Right cardiac atrium (tissue), 5 donors: ENCODE measurements at places on chromosomes 7 and 10. TPM values are rescaled to one million over a fixed set of nuclear protein-coding genes. Genes with fewer than 3 reads are reported as not detected.
A peak's percentile ranks its signal among the peaks of the same experiment; 100 is the strongest.

Gene SLC13A4
- 0.41 TPM for total RNA-seq

DNA sequence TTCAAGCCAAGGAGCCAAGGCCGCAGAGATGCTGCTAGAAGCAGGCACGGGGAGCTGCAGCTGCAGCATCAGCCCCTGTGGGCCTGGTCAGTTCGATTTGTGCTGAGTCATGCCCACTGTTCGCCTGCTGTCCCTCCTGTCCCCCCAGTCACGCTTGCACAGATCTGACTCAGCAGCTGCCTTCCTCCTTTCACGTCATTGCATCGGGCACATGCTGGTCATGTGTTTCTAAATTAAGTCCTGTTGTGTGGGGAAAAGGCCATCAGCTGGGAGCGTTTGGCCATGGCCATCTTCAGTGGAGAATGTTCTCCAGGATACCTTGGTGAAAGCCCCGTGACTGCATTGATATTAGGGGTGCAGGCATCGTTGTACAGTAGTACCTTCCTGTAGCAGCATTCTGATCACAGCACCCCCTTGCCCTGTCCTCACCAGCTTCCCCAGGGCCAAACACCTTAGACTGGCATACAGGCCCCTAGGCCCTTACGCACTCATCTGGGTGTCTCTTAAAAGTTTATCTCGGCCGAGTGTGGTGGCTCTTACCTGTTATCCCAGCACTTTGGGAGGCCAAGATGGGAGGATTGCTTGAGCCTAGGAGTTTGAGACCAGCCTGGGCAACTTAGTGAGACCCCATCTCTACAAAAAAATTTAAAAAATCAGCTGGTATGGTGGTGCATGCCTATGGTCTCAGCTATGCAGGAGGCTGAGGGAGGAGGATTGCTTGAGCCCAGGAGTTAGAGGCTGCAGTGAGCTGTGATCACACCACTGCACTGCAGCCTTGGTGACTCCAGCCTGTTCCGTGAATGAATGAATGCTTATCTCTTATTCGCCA lies 23.2 kb downstream of the POR start:
- peak; percentile 79 for DNase-seq

GRCh38 chr7:112515989-112516388 lies 35.2 kb downstream of the LSMEM1 start:
- no peak for DNase-seq

- DNase-seq: no peak
Measured at GRCh38 chr10:116164291-116164690, 108.7 kb downstream of the GFRA1 start.

GRCh38 chr10:88551246-88551645 lies 31.9 kb downstream of the RNLS start:
- DNase-seq: no peak

DNA sequence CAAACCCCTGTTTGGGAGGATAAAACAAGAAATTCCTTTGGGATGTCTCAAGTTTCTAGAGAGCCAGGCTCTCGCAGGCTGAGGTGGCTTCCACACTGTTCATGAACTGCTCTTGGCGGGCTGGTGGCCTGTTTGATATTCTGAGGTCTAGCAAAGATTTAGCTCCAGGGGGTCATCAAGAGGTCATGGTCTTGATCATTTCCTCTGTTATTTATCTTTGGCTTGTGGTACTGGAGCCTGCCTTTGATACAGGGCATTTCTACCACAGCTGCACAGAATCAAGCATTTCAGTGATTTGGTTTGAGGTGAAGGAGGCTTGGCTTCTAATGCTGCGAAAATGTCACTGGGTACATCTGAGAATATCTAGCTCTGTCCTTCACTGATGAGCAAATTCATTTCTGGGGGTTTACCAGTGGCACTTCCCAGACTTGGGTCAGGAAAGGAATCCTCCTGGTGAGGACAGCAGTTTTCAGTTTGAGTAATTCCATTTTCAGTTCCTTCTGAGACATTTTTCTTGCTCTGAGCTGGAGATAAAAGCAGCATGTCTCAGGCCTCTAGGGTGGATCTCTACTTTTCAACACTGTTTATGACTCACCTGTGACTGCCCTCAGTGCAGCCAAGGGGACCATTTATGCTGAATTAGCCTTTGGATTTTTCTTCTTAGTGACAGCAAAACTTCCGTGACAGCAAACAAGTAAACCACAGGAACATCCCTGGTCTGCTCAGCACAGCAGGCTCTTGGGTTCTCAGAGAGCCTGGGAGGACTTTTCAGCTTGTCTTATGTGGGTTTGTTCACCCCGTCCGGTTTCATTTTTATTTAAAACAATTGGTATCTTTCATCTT lies 312.0 kb downstream of the RNLS start:
- DNase-seq: no peak
